ENCODE measurements at places on chromosomes 2 and 18.

GRCh38 chr2:107418708-107419107, 408.0 kb upstream of the RGPD4 start:
- DNase-seq: no peak

GRCh38 chr2:199335502-199335901, 122.2 kb downstream of the SATB2 start:
- no peak for DNase-seq

DNA sequence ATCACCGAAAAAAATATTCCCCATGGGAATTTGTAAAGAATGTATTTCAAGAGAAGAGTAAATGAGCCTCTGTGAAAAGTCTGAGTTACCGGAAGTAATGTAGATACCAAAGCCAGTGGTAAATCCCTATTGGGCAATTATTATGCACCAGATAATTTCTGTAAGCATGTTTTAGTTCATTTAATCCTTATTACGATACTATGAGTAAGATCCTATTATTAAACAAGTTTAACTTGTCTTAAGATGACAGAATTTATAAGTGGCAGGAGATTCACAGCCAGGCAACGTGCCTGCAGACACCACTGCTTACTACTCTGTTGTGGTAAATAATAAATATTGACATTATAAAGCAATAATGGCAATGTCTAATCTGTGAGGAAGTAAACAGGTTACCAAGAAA, 280.8 kb upstream of the RGPD4 start:
- DNase-seq: no peak

GRCh38 chr18:75200071-75200470, 8.9 kb downstream of the PTGR3 start:
- no peak for DNase-seq

DNA sequence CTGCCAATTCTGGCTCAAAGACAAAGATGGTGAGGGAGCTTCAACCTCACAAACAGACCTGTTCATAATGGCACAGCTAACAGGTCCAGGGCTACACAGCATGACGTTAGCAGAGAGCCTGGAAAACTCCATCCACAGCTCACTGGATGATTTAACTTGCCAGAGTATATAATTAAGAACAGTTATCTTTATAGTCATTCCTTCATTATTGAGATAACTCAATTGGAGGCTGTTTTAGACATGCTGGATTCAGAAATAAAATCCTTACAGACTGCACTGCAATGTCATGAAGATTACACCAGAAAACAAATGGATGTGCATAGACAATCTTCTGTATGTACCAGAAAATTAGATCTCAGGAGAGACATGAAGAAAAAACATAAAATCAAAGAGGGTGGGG, 55.1 kb upstream of the LYPD1 start:
- DNase-seq: no peak

DNA sequence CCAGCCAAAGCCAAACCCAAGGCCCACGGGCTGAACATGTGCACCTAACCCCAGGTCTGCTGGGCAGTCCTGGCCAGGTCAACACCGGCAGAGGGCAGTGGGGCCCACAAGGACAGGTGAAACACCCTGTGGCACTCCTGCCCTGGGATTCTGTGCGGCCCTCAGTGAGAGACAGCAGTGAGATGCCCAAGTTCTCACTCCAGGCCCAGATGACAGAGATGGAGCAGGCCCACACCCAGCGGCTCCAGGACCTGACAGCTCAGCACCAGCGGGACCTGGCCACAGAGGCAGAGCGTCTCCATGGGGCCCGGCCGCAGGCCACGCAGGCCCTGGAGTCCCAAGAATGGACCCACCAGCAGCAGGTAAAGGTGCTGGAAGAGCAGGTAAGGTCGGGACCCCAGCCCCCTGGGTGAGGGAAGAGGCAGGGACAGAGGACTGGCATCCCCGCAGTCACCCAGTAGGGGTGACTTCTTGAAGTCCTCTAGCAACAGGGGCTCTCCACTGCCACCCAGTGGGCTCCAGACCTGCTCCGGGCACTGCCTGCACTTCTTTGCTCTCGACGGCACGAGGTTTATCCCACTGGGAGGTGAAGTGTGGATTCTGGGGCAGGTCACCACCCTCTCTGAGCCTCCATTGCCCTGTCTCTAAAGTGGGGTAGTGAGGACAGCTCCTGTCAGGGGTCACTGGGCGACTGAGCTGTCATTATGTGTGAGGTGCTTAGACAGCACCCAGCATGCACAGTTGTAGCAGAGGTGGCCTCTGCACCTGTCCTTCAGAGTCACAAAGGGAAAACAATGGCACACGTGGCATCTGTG, 8.8 kb upstream of the SNED1 start:
- DNase-seq: no peak

DNA sequence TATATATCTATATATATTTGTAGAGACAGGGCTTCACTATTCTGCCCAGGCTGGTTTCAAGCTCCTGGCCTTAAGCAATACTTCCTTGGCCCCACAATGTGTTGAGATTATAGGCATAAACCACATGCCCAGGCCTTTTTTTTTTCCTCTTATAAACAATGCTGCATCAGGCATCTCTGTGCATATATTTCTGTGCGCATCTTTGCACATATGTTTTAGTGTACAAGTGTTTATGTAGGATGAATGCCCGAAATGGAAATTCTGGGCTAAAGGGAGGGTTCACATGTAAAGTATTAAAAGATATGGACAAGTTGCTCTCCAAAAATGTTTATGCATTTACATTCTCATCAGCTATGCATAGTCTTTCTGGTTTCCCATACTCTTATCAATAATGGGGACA, 183.2 kb upstream of the SPRED2 start:
- no peak for DNase-seq

Measured in stimulated activated CD4-positive, alpha-beta T cell treated with anti-CD3 and anti-CD28 coated beads, Interleukin-2, amount 100 ng/mL, for 24 hours (primary cell).